ENCODE measurements at places on chromosomes 6 and 20.

- no peak for DNase-seq
These were observed 22.4 kb downstream of the STK4 start for GRCh38 chr20:44988631-44989171.

DNA sequence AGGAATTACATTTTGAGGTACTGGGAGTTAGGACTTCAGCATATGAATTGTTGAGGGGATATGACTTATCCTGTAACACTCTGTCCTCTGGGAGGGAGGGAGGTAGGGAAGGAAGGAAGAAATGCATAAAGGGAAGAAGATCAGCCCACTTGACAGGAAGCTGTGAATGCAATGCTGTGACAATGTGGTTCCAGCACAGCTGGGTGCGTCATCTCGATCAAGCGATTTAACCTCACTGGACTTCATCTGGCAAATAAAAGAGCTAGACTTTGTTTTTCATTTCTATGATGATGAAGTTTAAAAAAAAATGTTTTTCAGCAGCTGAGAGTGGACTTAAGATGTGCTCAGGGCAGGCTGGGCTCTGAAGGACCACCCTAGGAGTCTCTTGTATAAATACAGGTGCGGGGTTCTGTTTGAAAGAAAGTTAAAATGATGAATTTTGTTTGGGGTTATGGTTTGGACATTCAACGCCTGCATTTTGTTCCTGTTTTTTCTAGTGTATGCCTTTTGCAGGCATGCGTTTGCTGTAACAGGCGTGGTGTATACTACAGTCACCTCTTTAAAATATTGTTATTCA is 178.1 kb downstream of the RIMS1 start:
- DNase-seq = no peak

- peak; percentile 91 for DNase-seq
These were observed 4.9 kb downstream of the PKIG start for GRCh38 chr20:44587035-44587980.

DNA sequence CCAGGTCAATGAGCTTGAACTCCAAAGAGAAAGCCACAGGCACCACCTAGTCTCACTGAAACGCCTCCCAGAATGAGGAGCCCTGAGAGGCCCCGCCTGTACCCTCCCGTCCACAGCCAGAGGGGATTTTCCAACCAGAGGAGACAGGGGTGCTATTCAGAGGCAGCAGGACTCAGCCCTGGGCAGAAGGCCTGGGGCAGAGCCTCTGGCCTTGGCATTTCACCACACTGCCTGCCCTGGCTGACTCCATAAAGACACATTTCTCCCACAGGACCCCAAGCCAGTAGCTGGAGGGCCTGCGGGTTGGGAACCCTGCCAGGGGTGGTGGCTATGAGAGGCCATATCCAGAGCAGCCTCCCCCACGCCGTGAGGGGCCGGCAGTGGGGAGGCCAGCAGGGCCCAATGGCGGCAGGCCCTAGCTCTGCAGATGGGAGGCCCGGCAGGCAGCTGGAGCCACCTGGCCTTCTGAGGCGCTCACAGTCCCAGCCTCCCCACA is 159.3 kb downstream of the PREX1 start:
- no peak for DNase-seq

DNA sequence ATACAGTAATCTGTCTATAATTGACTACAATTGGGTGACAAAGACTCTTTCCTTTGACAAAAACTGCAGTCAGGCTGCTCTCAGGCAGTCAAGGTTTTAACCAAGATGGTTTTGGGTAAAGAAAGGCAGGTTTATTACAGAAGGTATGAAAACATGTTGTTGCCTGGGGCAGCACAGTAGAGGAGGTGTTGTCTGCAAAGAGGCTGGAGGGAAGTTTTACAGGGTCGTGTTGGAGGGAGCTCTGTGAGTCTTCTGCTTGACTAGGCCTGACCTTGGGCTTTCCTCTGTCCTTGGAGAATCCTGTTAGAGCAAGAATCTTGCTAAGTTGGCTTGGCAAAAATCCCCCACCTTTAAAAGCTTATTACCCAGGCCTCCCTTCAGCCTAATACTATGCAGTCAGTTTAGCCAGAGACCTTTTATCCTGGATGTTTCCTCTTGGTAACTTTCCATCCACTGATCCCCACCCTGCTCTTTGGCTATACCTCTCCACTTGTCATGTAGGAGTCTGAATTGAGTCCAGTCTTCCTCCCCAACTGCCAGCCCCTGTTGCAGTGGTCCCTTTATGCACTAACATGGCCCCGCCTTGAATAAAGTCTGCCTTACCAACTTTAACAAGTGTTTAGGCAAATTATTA is 143.0 kb upstream of the SLC22A16 start:
- DNase-seq = no peak

- no peak for DNase-seq
These were observed 756 bp downstream of the MOXD1 start for GRCh38 chr6:132400555-132400882.

DNA sequence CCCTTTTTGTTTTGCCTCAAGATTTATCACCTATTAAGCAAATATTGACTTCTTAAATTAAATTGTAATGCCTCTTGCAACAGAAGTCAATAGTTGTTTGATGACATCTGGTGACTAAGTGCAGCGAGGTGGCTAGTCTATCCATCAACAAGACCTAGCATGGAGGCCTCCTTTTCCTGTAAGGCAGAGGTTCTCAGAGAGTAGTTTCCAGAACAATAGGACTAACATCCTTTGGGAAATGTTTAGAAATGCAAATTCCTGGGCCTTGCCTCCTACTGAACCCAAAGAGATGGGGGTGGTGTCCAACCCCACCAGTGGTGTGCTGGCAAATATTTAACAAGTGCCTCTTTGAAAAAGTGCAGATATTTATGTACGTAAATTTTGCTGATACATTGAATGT is 143.7 kb downstream of the SCP2D1 start:
- no peak for DNase-seq

DNA sequence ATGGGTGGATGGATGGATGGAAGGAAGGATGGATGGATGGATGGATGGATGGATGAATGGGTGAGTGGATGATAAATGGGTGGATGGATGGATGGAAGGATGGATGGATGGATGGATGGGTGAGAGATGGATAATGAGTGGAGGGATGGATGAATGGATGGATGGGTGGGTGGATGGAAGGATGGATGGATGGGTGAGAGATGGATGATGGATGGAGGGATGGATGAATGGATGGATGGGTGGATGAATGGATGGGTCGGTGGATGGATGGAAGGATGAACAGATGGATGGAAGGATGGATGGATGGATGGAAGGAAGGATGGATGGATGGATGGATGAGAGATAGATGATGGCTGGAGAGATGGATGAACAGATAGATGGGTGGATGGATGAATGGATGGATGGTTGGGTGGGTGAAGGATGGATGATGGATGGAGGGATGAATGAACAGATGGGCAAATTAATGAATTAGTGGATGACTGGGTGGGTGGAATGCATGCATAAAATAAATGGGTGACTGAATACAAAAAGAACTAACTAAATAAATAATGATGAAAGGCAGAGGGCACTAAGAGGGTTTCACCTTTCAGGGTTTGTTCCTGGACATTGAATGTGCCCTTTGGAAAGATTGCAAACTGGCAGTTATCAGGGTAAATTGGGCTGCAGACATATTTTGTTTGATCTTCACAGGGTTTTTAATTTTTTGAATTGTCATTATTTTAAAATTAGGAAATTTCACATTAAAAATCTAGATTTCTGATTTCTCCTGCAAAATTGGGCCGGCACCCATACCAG is 50.9 kb upstream of the PTPN1 start:
- DNase-seq = no peak

DNA sequence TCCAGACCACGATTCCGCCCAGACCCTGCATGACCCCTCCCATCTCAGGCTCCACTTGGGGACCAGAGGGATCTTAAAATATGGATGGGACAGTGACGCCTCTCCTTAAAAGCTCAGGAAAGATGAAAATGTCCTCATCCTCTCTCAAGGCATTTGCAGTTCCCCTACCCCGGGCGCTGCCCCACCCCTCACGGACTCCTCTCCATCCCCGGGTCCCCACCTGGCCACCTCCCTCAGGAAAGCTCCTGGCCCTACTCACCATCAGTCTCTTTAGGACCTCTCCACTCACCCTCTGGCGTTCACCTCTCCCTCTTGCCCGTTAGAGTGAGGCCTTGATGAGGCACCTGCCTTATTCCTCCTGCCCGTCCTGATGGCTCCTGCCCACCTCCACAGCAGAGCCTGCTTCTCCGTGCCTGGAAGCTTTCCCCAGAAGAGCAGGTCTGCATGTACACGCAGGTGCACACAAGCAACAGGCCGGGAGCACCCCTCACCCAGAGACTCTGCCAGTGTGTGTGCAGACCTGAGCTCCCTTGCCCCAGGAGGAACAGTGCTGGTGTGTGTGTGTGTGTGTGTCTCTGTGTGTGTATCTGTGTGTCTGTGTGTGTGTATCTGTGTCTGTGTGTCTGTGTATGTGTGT is 105.6 kb upstream of the NXT1 start:
- no peak for DNase-seq

- no peak for DNase-seq
These were observed 123.5 kb downstream of the GRM4 start for GRCh38 chr6:34022250-34022872.

DNA sequence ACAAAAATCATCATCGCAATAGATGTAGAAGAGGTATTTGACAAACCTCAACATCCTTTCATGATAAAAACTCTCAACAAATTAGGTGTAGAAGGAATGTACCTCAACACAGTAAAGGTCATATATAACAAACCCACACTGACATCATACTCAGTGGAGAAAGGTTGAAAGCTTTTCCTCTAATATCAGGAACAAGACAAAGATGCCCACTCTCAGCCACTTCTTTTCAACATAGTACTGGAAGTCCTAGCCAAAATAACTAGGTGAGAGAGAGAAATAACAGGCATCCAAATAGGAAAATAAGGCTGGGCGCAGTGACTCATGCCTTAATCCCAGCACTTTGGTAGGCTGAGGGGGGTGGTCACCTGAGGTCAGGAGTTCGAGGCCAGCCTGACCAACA is 95.8 kb downstream of the ZDHHC14 start:
- no peak for DNase-seq
